ENCODE measurements at places on chromosomes 13 and 19.

DNA sequence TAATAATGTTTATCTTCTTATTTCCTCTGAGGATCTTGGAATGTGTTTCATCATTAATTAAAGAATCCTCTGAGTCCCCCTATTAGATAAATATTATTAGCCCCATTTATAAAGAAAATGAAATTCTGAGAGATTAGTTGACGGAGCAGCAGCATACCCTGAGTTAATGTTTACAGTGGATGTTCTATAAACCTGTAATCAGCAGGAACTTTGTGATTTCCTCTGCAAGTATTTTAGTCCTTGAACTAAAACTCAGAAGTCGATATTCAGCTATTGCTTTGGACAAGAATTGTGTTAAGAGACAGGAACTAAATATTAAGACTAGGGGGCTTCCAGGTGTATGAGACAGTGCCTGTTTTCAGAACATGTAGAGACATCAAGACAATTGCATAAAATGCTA is 243.3 kb downstream of the DCT start:
- DNase-seq: no peak

DNA sequence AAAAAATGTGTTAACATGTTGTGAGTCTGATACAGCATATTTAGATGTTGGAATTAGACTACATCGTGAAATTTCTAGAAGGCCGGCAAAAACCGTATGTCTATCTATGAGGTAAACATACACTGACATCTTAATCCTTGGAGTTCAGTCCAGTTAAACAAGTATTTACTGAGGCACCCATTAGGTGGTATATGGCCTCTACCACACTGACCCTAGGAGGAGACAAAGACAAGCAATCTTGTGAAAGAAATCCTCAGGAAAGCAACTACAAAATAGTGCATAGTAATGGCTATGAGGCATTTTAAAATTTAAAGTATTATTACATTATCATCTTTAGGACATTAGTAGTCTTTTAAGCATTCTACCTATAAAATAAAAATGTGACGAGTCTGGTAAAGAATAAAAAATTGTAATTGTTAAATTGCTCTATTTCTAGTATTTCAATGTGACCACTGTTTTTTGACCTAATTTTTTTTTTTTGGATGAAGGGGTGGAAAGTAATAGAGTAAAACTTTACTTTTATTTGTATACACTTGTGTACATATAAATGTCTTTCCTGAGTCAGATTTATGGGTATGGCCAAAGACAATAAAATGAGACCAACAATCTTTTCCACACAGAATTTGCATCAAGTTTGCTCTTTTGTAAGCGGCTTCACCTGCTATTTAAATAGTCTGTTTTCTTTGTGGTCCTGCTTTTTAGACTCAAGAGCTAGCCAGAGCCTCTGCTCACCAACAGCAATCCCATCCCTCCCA is 50.5 kb downstream of the KATNAL1 start:
- DNase-seq: no peak

- DNase-seq: peak; percentile 42
Observed at GRCh38 chr19:6048793-6049405, 61.4 kb downstream of the RFX2 start.

GRCh38 chr13:105514401-105514800 is 1021.1 kb downstream of the EFNB2 start:
- DNase-seq: no peak

DNA sequence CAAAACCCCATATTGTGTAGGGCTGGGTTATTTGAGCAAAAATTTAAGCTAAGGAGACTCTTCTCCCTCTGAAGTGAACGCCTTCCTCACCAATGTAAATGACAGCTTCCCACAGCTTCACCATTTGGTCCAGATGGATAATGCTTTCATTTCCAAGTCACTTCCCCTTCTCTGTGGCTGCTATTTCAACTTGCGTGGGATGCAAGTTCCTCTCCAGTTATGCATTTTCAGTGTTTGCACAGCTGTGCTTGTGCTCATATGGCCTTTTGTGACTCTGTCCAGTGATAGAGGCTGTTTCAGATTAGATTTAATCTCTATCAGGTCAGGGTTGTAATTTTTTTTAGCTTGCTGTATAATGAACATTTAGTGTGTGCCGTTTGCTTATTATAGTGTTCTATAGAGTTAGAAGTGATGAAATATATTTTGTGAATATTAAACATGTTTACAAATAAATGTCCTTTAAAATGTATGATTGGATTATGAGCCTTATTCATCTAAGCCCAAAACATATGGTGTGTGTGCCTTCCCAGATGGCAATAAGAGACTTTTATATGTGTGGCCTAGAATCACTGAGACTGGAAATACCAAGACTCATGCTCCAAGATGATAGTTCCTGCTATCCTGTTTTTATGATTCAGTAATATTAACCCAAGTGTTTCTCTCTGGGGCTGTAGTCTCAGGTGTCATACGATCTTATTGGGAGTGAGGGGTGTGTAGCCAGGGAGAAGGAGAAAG is 86.6 kb downstream of the TNFRSF19 start:
- DNase-seq: peak; percentile 95

- DNase-seq: no peak
Observed at GRCh38 chr13:36920616-36921185, 663 bp upstream of the SMAD9 start.

- DNase-seq: no peak
Observed at GRCh38 chr13:59319276-59319675, 844.5 kb downstream of the DIAPH3 start.
